ENCODE measurements at places on chromosomes 6 and 20.
A peak's percentile ranks its signal among the peaks of the same experiment; 100 is the strongest.

DNA sequence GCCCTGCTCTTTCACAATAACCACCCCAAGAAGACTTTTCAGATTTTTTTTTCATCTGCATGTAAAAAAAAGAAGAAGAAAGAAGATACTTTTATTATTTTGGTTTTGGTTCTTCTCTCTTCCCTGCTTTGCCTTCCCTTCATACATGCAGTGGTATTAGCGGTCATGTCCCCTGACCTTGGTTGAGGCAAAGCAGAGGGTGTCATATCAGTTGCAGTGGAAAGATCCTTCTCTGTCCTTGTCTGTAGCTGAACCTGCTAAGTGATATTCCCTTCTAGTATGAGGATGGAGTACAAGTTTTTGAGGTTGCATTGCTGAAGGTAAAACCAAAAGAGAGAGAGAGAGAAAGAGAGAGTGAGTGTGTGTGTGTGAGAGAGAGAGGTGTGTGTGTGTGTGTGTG lies 345.7 kb downstream of the UTRN start:
- DNase-seq = no peak

GRCh38 chr20:61797200-61797599 lies 268.5 kb downstream of the TAF4 start:
- no peak for DNase-seq

DNA sequence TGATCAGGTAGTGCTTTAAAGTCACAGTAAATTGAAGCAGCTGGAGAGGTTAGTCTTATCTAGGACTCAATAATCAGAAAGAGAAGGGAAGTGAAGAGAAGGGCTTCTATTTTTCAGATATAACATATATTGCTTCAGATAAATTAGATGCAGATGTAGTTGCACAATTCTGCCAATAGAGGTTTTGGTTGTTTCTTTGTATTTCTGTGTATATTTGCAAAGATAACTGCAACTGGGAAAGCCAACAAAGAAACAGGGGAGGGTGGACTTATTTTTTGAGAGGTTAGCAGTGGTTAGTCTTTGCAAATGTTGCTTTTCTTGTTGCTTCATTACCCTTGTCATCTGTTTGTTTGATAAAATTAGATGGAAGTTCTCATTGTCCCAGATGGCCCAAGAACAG lies 106.6 kb downstream of the ADGRG6 start:
- no peak for DNase-seq

DNA sequence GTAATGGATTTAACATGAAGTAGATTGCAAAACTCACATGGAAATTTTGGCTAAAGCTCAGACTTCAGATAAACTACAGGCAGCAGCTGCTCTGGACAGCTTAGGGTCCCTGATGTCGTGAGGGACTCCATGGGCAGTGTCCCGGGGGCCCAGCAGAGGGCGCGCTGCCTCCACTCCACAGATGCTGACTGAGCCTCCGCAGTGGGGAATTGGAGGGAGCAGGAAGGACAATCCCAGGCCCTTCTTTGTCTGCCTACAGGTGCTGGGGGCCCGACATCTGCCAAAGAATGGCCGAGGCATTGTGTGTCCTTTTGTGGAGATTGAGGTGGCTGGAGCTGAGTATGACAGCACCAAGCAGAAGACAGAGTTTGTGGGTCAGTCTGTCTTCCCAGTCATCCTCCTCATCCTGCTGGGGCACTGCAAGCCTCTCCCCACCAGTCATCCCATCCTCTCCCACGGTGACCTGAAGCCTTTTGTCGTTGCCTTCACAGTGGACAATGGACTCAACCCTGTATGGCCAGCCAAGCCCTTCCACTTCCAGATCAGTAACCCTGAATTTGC lies 35.9 kb downstream of the PLCG1 start:
- DNase-seq = peak; percentile 89

- no peak for DNase-seq
Measured at GRCh38 chr20:62666736-62667529, 24.6 kb downstream of the SLCO4A1 start.

- DNase-seq = no peak
Measured at GRCh38 chr20:64169091-64169560, 4.9 kb downstream of the MYT1 start.

DNA sequence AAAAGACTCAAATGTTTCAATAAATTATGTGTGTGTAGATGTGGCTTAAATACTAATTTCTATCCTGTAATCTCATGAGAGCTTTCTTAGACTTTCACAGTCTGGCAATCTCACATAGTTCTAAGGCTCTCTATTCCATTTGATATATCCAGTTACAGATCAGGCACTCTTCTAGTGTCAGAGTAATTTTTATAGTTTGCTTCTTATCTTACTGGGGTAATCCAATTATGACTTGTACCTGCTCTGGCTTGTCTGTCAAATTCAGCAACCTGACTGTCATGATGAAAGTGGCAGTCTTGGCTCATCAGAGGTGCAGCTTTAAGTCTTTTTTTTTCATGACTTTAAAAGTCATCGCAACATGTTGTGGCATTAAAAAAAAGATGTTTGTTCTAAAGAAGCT lies 513.2 kb upstream of the MAN1A1 start:
- DNase-seq = no peak

DNA sequence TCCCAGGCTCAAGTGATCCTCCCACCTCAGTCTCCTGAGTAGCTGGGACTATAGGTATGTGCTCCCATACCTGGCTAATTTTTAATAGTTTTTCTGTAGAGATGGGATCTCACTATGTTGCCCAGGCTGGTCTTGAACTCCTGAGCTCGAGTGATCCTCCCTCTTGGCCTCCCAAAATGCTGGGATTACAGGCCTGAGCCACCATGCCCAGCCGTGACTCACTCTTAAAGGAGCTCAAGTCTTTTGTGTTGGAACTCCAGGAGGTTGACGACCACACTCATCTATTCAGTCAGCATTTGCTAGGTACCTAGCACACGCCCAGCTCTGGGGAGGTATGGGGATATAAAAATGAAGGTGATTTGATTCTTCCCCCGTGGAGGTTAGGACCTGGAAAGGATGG lies 62.8 kb downstream of the UTRN start:
- no peak for DNase-seq

DNA sequence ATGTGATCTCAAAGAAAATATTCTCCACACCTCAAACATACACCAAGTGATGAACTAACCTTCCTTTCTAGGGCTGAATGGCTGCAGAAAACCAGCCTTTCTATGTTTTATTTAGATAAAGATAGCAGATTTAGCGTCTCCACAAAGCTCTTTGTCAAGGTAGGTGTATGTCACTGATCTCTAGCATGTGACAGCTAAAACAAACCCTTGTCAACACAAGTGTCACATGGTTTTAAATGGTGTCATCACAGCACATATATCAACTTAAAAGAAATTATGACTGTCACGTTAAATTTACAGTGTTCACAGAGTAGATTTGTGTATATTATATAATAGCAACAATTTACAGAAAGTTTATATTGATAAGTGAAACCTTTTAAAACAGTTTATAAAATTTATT lies 58.3 kb downstream of the TENT5A start:
- no peak for DNase-seq

DNA sequence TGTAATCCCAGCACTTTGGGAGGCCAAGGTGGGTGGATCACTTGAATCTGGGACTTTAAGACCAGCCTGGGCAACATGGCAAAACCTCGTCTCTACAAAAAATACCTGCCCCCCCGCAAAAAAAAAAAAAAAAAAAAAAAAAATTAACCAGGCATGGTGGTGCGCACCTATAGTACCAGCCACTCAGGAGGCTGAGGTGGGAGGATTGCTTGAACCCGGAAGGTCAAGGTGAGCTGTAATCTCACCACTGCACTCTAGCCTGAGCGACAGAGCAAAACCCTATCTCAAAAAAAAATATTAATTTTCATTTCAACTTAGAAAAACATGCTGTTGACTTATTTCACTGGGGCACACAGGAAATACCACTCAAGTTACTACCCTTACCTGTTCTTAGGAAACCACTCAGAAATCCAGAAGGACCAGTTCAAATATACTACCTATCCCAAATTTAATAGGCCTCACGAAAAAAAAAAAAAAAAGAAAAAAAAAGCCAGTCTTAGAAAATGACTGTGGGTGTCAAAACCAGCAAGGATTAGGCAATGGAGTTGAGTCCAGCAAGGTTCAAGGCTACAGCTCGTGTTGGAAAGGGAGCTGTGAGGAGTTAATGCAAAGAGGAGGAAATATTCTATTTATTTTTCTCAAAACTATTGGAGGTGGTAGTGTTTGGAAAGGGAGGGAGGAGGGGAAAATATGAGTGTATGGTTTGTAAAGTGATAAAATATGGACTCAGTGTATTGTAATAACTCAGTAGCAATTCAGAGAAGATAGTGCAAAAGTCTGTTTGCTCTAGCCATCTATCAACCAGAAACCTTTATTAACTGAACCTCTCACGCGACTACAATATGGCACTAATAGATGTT lies 33.9 kb upstream of the PIM1 start:
- peak; percentile 5 for DNase-seq

DNA sequence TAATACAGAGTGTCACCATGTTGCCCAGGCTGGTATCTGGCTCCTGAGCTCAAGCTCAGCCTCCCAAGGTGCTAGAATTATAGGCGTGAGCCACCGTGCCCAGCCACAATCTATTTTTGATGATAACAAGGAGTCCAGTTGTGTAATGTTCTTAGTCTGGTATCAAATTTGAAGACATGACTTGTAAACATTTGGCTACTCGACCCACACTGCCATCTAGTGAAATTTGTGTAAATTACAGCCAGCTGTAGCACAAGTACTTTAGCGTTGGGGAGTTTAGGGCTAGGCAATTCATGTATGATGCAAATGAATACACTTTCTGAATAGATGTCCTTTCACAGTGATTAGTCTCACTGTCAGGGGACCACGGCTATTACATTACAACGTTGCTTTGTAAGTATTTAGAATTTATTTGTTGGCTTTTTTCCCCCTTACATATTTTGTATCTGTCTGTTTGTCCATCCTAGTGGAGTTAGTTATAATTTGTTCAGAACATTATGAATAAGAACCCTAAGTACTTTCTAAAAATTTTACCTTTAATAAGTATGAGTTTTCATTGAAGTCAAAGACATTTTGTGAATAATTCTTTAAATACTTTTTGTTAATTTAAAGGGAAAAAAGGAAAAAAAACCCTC lies 139.7 kb downstream of the PRDM13 start:
- DNase-seq = no peak

DNA sequence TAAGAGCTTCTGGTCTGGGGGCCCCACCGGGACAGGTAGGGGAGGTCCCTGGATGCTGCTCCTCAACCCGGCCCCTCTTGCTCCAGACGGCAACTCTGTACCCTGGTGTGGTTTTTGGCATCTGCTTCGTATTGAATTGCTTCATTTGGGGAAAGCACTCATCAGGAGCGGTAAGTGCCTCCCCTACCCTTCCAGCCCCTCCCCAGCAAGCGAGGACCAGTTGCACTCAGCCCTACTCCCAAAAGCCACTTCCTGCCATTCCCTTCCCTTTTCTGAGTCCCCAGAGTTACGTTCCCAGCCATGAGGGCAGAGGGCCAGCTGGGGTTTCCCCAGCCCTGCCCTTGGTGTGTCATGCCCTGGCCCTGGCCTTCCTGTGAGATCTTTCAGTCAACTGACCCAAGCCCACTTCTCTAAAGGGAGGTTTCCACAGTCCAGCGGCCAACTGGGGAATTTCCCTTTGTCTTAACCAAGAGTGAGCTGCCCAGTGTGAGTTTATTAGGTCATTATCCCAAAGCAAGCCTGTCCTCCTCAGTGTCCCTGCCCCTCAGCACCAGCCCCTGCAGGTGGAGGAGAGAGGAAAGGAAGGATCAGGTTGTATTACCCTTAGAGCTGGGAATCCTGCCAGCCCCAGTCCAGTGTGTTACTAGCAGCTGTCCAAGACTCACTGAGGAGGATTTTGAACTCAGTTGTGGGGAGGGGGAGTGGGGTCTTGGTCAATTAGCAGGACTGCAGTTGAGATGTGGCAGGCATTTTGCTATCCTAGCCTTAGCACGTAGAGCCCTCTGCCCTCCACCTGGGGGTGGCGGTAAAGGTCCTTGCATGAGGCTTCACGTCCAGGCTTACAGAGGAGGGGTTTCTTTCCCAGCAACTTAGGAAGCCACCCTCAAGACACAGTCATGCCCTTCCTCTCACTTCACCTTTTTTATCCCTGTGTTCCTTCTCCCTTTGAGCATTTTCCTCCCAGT lies 45.8 kb downstream of the TM9SF4 start:
- DNase-seq = peak; percentile 51

GRCh38 chr6:34152042-34152524 lies 6.2 kb upstream of the GRM4 start:
- no peak for DNase-seq

DNA sequence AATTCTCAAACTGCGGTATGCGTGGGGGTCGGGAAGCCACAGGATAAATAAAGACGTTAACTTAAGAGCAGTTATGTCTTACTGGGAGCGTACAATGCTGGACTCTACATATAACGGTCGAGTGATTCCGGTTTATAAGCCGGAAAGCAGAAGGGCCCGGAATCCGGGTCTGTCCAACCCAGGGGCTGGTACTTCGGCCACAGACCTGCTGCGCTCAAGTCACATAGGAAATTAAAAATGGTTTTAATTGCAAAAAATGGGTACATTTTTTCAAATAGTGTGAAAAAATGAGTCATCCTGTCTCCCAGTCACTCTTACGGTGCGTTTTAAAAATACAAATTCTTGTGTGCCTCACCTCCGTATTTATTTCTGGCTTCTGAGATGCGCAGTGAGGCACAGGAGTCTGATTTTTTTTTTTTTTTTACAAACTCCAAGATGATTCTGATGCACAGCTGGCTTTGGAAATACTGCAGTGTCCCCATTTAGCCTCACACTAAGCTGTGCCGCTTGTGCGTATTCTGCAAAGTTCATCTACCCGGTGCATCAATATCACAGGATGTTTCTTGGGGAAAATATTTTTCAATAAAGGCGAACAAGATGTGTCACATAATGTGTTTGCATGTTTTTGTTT lies 1.0 kb downstream of the PCIF1 start:
- no peak for DNase-seq

- no peak for DNase-seq
Measured at GRCh38 chr6:23435798-23436197, 690.2 kb upstream of the NRSN1 start.

DNA sequence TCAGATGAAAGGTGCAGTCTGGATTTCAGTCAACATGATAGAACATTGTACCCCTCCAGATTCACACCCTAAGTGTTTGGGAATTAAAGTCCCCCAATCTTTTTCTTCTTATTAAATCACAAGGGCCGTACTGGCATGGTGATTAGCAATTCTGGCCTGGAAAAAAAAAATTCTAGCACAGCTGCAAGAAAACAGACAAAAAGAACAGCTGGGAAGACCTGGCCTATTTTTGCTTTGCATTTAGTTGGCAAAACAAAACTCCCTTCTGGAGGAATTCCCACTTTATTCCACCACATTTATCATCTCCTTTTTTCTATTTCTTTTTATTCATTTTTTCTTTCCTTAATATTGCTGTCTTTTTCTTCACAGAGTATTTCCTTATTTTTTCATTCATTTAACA lies 39.8 kb upstream of the AKAP12 start:
- DNase-seq = no peak

GRCh38 chr20:51223183-51223720 lies 200.3 kb upstream of the KCNG1 start:
- no peak for DNase-seq

- DNase-seq = no peak
Measured at GRCh38 chr20:20195021-20195705, 142.8 kb downstream of the CFAP61 start.

GRCh38 chr20:33828326-33828844 lies 17.2 kb downstream of the CHMP4B start:
- no peak for DNase-seq

- no peak for DNase-seq
Measured at GRCh38 chr20:63931735-63932134, 24.5 kb downstream of the UCKL1 start.

GRCh38 chr20:50246367-50247195 lies 56.0 kb downstream of the CEBPB start:
- no peak for DNase-seq

GRCh38 chr6:141133836-141134235 lies 998.9 kb upstream of the GJE1 start:
- no peak for DNase-seq

- no peak for DNase-seq
Measured at GRCh38 chr20:37480919-37481318, 40.1 kb upstream of the NNAT start.

Data from ovary (tissue), 10 donors.